Activated CD8-positive, alpha-beta T cell treated with anti-CD3 and anti-CD28 coated beads for 36 hours (primary cell): ENCODE measurements at places on chromosomes 7 and 10. TPM values are rescaled to one million over a fixed set of nuclear protein-coding genes. Genes with fewer than 3 reads are reported as not detected.

DNA sequence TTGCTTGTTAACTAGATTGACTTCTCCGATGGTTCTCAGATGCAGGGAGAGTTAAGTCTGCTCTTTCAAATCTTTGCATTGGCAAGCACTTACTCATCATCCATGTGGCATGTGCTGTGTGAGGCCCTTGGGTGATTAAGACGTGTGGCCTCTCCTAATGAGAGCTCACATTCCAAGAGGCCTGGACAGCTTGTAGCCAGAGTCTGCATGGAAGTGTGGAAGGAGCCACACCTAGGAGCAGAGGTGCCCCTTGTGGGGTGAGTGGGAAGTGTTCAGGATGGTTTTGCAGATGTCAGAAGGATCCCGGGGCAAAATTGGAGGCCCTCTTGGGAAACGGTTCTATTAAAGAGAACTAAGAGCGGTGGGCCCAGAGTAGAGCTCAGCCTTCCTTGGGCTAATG lies 225.9 kb downstream of the PAXIP1 start:
- DNase-seq: no peak

GRCh38 chr7:74625446-74625845 lies 32.1 kb upstream of the GTF2I start:
- no peak for DNase-seq

DNA sequence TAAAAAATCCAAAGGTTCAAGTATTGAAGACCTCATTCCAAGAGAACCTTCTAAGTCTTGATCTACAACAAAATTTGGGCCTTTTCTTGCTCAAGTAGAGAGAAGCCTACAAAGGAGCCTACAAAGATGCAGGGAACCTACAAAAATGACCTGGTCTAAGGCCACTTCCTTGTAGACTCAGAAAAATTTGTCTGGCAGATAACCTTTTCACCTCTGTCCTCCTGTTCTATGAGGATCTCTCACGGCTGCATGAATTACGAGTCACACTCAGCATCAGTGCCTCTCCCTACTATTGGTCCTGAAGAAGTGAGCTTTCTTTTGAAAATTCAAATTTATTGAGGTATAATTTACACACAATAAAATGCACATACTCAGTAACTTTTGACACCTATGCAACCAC lies 29.3 kb downstream of the CCNJ start:
- no peak for DNase-seq

- no peak for DNase-seq
Observed at GRCh38 chr10:79417731-79418130, 27.7 kb downstream of the ZCCHC24 start.

The SORCS1 gene
- total RNA-seq: not detected
